ENCODE measurements at places on chromosomes 7 and 10.

GRCh38 chr10:75100764-75101291, 10.6 kb upstream of the SAMD8 start:
- no peak for DNase-seq

GRCh38 chr10:45280113-45280760, 35.2 kb downstream of the OR13A1 start:
- no peak for DNase-seq

- DNase-seq: peak; percentile 36
Measured at GRCh38 chr10:113992471-113993011, 51.1 kb upstream of the ADRB1 start.

DNA sequence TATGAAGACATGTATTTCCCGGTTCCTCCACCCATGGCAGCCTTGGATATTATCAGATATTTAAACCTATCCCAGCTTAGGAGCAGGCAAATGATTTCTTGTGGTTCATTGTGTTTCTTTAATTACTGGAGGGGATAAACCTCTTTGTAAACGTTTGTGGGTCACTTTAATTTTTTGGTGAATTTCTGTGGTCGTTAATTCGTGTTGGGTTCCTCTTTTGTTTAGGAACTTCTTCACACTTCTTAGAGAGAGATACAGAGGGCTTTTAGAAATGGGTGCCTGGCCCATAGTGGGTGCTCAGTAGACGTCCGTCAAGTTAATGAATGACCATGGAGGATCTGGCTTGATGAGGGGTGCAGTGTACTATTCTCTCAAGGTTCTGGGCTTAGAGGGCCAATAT, 27.2 kb upstream of the NUB1 start:
- no peak for DNase-seq

- peak; percentile 70 for DNase-seq
Measured at GRCh38 chr7:47580175-47580706, 1.7 kb downstream of the TNS3 start.

DNA sequence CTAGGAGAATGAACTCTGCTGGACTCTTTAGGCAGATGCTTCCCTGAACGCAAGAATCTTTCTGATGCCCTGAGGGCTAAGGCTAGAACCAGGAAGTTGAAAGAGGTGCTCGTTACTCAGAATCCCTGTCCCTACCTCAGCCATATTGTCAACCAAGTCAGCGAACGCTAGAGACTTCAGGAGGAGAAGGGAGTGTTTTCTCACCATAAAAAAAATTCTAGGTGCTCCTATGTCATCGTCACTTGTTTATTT, 359.4 kb downstream of the PRPF18 start:
- peak; percentile 78 for DNase-seq

- DNase-seq: no peak
Measured at GRCh38 chr10:88047579-88047978, 184.2 kb downstream of the PTEN start.

DNA sequence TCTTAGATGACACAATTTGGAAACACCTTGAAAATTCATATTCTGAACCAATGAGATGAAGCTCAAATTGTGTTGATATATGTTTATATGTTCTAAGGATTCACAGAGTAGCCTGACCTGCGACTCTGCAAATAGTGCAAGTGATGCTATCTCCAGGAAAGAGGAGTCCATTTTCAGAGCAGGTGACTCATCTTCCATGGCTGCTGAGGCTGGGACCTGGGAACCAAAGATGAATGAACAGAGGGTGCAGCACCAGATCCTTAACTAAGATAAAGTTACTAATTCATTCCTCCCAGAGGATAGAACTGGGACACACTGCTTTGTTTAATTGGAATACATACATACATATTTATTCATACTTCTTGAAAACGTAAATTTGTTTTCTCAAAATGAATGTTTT, 240.6 kb upstream of the SEMA3C start:
- peak; percentile 61 for DNase-seq

DNA sequence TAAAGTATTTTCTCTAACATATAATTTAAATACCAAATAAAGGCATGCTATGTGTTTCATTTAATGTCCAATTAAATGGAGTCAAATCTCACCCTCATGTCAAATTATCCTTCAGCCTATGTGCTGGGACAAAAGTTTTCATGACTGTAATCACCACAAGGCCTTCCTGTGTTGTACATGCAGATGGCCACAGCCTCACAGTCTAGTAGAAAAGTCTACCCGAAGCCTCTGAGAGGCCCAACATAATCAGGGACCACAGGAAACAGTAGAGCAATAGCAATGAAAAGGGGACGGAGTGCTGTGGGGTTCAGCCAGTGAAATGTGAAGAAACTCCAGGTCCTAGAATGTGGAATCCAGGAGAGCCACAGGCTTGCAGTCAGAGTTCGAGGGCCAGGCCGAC, 140.2 kb upstream of the KLF6 start:
- DNase-seq: no peak

GRCh38 chr7:111093496-111093895, 2.6 kb downstream of the LRRN3 start:
- DNase-seq: no peak

DNA sequence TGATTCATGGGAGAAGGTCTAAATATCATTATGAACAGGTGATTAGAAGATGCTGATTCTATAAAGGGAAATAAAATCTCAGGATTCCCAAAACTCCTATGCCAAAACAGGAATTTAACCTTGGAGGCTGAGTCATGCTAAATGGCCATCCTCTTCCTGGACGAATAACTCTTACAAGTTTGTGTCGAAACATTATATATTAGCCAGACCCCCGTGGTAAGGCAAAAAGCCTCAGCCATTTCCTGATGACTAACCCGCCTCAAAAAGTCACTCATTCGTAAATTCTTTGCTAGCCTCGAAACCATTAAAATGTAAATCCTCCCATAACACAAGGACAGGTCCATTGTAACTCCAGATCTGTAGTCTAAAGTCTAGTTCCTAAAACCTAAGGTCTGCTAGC, 32.0 kb downstream of the CUL2 start:
- peak; percentile 95 for DNase-seq

GRCh38 chr7:34845666-34846361, 187.8 kb downstream of the NPSR1 start:
- DNase-seq: no peak

GRCh38 chr10:14385596-14386593, 55.2 kb upstream of the FRMD4A start:
- DNase-seq: peak; percentile 97

DNA sequence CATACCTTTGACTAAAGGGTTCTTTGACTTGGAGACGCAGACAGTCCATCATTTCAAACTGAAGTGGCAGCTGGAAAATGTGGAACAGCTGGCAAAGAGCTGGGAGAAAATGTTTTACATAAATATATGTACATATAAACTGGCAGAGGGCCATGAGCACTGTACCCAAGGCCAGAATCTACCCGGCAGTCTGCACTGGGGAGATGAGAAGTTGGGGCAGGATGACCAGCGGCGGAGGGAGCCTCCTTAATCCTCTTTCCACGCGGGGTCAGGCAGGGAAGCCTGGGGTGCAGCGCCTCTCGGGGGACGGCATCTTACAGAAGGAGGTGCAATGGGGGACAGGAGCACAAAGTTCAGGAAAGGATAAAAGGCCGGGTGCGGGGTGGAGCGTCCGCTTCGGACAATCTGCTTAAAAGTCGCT, 1.3 kb downstream of the GLI3 start:
- peak; percentile 13 for DNase-seq

DNA sequence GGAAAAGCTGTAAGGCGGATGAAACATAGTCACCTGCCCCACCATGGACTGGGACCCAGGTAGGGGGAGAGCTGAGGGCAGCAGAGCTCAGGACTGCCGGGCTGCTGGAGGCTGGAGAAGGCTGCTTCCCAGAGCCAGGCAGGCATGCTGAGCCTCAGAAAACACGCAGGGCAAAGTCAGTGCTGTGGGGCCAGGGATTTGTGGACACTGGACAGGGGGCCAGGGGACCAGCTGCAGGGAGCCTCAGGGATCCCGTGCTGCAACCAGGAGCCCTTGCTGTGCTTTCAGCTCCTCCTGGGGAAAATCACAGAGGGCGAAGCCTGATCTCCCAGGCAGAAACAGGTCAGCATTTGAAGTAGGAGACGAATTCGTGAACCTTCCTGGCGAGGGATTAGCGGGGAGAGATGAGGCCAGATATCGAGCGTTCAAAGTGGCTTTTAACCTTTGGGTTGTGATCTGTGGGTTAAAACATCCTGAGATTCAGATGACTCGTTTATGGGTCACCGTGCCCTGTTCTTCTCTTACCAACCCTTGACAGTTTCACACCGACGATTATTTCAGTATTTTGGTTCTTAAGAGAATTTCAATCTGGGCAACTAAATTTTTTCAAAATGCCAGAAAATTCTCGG, 85.6 kb upstream of the SHH start:
- DNase-seq: no peak

DNA sequence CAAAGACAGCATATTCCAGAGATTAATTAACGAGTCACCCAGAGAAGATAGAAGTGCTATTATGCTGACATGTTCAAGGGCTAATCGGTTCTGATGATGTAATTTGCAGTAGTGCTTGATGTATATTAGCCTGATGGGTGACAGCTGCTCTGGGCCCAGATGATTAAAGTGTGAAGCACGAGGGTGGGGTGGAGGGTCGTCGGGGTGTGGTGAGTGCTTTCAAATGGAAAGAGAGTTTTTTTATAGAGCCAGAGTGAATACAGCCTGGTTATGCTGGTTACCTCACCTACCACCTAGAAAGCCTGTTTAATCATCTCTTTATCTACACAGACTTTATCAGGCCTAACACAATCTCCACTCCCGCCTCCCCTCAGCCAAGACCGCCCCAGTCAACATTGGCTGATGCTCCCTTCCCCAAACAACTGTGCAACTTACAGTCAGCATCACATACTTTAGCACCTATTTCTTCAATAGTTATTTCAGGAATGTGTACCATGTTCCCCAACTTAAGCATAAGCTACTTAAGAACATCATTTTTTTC, 11.5 kb upstream of the STN1 start:
- DNase-seq: no peak

GRCh38 chr10:123807444-123808035, 84.1 kb downstream of the CPXM2 start:
- peak; percentile 26 for DNase-seq

GRCh38 chr10:1809139-1809741, 71.9 kb upstream of the ADARB2 start:
- no peak for DNase-seq

DNA sequence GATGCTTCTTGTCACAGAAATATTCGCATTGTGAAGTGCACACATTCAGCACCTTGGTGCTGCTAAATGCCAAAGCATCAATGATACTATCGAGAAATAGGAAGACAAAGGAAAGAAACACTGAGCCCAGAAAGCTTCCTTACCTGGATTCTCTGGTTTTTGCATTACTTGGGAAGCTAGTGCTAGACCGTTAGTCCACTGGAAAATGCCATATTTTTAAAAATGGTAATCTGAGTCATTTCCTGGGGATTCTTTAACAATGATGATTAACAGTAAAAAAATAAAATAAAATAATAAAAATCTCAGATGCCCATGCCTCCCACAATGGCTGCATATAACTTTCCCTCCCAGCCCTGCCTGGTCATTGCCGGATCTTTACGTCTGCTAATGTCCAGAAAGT, 420.1 kb upstream of the MGMT start:
- no peak for DNase-seq

DNA sequence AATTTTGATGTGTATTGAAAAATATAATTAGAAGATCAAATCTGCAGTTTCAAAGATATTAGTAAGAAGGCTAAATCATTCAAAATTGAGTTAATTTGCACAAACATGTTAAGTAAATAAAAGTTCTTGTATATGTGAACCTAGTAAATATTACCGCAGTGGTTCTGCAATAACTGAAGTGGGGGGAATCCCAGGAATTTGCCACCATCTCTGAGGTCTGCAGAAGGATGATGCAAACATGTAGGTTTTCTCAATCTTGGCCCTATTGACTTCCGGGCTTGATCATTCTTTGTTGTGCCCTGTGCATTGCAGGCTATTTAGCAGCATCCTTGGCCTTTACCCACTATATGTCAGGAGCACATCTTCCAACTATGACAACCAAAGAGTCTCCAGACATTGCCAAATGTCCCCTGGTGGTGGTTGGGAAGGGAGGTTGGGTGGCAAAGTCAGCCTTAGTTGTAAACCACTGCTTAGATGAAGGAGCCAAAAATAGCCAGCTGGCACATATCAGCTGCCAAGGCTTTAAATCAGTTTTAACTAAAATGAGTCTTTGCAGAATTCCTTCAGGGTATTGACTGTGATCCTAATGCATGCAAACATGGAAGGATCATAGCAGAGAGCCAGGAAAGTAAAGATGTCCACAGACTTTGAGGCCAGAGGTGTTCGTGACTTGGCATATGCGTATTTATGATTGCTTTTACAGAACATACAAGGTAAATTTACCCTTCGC, 146.3 kb downstream of the TRIL start:
- DNase-seq: no peak

DNA sequence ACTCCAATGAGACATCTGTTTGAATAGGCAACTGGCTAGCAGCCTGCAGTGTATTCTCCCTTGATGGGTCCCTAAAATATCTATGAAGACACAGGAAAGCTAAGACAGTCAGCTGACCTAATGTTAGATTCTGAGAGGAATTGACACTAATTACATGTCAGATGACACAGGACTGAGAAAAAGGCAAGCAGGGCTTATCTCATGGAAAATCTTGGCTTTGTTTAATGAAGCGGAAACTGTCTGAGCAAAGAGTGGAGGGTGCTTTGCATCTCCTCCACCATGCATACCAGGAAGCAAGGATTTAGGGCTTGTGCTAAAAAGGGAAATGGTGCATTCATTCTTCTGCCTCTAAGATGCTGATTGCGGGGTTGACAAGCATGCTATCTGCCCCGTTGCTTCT, 135.5 kb upstream of the GLI3 start:
- peak; percentile 37 for DNase-seq

DNA sequence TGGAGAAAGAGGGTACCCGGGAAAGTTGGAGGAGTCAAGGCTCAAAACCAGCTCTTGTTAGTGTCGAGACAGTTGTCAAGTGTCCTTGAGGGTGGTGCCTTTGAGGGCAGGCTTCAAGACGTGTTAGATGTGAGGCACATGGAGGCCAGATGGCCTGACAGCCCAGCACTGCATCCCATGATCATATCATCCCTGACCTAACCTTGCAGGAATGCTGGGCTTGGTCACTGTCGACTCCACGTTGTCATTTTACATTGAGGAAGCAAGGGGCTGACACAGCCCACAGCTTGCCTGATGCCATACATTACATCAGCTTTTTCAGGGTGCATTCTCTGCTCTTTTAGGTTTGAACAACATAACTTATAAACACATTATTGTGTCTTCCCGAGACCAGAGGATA, 114.1 kb downstream of the ABCA13 start:
- DNase-seq: peak; percentile 79

GRCh38 chr7:15407910-15408309, 153.9 kb downstream of the AGMO start:
- no peak for DNase-seq

GRCh38 chr10:9878383-9878782, 1139.3 kb upstream of the CELF2 start:
- DNase-seq: no peak
